ENCODE measurements at places on chromosomes 2 and 18.

- no peak for DNase-seq
Observed at GRCh38 chr18:22432657-22433137, 15.0 kb upstream of the CTAGE1 start.

DNA sequence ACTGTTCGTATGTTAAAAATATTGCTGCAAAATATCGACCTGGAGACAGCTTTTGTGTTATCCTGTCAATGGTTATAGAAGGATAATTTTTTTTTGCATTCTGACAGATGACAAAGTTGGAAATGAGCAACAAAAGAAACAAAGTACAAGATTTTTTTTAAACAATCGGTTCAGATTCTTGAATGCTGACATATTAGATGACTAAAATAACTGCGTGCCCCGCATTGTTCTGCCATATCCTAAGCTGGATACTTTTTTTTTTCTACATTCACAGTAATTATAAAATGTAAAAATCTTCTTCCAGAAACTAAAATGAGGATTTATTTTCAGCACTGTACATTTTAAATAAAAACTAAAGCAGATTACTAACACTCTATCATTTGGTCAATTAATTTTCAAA is 67.1 kb downstream of the ABCG8 start:
- no peak for DNase-seq

DNA sequence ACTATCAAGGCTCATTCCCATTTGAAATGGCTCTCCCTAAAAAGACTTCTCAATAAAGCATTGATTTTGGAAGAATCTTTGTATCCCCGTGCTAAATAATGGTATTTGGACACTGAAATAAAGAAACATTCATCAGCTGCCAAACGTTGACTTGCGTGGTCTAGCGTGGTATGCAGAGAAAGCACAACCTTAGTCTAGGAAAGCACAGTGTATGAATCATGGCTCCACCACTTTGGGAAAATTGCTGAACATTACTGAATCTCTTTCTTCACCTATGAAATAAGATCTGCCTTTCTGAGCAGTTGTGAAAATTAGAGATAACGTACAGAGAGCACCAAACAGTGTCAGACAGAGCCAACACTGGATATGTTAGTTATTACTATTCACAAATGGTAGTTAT is 353.9 kb downstream of the SS18 start:
- no peak for DNase-seq

DNA sequence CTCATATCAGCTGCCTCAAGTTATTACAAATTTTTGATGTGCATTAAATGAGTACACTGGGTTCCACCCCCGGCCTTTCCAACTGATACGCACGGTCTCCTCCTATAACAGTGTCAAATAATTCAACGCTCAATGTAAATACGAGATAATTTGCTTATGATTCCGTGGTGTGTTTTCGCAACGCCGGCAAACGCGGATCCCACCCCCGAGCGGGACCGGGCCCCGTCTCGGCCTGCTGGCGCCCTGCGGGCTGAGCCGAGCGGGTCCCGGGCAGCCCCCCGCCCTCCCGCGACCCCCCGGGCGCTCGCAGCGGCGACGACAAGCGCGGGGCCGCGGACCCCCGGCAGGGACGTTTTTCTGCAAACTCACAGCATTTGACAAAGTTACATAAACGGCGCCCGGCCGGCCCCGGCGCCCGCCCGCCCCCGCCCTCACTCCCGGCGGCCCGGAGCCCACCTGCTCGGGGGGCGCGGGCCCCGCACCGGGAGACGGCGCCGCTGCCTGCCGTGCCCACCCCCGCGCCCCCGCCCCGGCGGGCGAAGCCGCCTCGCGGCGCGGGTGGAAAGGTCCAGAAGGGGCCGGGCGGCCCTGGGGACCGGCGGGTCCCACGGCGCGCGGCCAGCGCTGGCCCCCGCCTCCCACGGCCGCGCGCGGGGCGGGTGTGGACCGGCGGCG is 762 bp downstream of the HDAC4 start:
- DNase-seq, result no peak

GRCh38 chr2:109279243-109279860 is 150.3 kb downstream of the SH3RF3 start:
- DNase-seq, result no peak

DNA sequence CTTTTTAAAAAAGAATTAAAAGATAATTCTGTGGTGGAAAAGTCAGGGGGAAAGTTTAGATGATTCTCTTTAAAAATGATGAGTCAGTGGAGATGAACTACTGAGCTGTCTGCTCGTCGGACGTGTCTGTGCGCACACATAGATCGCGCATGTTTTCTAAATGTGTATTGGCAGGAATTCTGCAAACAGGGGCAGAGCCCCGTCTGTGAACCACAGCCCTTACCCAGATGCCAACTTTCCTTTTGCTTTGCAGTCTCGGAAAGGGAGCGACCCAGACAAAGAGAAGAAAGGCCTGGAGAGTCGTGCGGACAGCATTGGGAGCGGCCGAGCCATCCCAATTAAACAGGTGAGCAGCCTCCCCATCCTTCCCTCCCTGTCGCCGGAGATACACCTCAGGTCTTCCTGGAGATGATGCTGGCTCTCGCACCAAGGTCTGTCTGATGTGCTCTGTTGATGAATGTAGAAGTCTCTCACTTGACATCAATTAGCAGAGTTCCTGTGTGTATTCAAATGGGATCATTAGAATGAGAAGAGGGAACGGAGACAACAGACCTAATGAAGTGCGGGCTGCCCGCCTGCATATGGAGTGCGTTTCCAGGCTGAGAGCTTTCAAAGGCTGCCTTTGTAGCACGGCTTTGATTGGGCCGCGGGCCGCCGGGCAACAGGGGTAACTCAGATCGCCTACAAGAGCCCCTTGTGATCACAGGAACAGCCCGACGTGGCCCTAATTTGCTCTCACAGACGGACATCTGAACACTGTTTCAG is 313.3 kb downstream of the AGAP1 start:
- DNase-seq, result no peak

DNA sequence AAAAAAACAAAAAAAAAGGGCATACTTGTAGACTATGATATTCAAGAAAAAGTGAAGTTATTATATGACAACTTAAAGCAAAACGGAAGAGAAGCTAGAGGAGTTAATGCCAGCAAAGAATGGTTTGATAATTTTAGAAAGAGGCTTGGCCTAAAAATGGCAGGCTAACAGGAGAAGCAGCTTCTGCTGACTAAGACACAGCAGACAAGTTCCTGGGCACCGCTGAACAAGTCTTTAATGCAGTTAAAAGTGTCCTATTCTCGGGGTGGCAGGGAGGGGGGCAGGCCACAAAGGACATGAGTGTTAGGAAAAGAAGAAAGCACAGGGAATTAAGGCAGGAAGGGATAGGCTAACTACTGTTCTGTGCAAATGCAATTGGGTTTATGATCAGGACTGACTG is 50.3 kb upstream of the GAREM2 start:
- no peak for DNase-seq

- no peak for DNase-seq
Observed at GRCh38 chr18:43574974-43575373, 297.7 kb upstream of the SYT4 start.

DNA sequence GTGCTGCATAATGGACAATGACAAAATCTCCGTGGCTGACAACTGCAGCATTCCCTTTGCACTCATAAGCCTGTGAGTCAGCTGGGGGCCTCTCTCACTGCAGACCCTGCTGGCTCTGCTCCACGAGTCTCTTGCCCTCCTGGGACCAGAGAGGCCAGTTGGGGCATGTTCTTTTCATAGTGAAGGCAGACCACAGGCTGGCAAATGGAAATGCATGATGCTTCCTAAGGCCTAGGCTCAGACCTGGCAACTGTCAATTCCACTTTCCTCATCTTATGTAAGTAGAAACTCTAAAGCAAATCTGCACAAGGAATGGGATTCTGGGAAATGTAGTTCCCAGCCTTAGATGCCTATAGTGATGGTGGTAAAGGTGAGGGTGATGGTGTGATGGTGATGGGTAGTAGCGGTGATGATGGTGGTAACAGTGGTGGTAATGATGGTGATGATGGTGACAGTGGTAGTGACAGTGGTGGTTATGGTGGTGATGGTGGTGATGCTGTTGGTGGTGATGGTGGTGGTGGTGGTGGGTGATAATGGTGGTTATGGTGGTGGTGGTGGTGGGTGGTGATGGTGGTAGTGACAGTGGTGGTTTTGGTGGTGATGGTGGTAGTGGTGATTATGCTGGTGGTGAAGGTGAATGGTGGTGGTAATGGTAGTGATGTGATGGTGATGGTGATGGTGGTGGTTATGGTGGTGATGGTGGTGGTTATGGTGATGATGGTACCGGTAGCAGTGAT is 185.8 kb upstream of the ARL4C start:
- no peak for DNase-seq

- DNase-seq, result no peak
Observed at GRCh38 chr2:200259577-200259957, 46.9 kb upstream of the SPATS2L start.

- DNase-seq, result no peak
Observed at GRCh38 chr2:173793709-173794565, 171.2 kb downstream of the SP3 start.

DNA sequence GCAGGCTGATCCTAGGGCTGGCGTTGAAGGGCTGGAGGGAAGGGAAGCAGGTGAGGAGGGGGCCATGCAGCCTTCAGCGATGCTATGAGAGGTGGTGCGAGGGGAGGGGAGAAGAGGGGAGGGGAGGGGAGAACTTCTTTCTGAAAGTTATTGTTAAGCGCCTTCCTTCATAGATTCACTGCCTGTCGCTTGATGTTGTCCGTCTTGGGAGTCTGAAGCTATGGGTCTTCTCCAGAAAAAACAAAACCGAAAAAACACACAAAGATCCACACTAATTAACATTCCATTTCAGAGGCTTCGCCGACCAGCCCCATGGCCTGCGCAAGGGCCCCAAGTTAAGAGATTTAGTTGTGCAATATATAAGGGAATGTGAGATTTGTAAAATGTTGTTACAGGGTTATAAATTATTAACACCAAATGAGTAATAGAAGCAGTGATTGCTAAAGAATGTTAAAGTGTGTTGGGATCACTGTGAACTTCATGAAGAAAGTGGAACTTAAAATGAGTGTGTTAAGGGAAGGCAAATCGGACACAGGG is 758 bp downstream of the CFAP221 start:
- DNase-seq, result no peak

DNA sequence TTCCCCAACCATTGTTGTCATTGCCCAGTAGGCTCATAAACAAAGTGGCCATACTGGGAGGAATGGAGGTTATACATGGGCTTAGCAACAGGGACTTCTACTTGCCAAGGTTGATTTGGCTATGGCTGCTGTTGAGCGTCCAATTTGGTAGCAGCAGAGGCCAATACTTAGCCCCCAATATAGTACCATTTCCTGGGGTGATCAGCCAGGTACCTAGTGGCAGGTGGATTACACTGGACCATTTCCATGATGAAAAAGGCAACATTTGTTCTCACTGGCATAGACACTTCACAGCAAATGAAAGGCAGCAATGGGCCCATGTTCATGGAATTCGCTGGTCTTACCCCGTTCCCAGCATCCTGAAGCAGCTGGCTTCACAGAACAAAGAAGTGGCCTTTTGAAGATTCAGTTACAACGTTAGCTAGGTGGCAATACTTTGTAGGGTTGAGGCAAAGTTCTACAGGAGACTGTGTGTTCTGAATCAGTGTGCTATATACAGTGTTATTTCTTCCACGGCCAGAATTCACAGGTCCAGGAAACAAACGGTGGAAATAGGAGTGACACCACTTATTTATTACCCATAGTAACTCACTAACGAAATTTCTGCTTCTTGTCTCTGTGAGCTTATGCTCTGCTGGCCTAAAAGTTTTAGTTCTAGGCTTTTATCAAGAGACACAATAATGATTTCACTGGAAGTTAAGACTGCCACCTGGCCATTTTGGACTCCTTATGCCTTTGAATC is 37.5 kb downstream of the FBXO11 start:
- DNase-seq, result no peak

GRCh38 chr2:39684464-39684863 is 18.7 kb downstream of the TMEM178A start:
- DNase-seq, result no peak

DNA sequence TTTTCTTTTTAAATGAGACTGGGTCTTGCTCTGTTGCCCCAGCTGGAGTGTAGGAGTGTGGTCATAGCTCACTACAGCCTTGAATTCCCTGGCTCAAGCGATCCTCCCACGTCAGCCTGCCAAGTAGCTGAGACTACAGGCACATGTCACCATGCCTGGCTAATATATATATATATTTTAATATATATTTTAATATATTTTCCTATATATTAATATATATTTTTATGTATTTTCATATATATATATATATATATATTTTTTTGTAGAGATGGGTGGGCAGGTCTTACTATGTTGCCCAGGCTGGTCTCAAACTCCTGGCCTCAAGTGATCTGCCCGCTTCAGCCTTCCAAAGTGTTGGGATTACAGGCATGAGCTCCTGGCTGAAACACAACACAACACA is 144.5 kb upstream of the GATA6 start:
- no peak for DNase-seq

DNA sequence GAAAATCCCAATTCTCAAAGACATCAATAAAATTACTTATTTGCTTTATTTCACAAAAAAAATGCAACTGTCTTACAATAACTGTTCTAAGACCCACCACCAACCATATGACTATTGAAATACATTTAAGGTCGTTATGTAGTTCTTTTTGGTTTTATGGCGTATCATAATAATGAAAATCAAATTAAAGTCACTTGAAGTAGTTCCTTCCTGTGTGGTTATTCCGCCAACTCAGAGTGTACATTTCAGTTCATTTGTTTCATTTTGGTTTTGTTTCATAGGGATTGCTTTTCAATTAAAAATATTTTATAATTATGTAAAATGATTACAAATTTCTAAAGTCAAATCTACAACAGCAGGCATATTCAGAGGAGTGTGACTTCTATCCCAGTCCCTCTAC is 45.9 kb upstream of the AAK1 start:
- DNase-seq, result no peak

DNA sequence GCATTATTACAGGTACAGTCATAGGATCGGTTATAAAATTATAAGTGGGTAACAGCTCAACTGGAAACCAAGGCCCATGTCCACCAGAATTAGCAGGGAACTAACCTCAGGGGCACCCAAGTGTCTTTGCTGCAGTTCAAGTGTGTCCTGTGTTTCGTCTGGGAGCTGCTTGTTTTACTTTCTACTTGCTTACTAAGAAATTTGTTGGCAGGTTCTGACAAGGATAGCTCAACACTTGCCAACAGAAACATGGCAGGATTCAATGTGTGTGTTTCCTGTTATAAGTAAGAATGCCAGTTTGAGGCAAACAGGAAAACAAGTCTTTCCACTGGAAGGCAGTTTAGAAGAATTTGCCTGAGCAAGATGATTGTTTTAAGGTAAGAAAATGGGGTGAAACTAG is 104.5 kb downstream of the EPHA4 start:
- DNase-seq, result no peak

DNA sequence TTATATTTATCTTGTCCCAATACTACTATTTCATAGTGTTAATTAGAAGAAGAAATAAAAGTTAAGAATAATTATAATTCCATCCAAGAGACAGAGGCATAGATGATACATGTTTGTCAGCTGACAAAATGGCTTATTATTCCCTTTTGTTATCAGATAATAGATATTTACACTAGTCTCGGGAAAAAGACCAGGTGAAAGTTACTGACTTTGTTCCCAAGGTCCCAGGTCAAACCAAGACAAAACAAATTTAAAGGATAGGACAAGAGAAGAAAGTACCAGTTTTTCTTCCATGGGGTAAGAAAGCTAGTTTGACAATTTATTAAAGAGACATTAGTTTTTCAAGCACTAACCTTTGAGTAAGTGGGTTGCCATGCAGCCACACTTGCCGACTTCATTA is 73.2 kb downstream of the TTN start:
- no peak for DNase-seq

All from esophagus squamous epithelium (tissue), 5 donors.